ENCODE measurements at places on chromosomes 2 and 18.

DNA sequence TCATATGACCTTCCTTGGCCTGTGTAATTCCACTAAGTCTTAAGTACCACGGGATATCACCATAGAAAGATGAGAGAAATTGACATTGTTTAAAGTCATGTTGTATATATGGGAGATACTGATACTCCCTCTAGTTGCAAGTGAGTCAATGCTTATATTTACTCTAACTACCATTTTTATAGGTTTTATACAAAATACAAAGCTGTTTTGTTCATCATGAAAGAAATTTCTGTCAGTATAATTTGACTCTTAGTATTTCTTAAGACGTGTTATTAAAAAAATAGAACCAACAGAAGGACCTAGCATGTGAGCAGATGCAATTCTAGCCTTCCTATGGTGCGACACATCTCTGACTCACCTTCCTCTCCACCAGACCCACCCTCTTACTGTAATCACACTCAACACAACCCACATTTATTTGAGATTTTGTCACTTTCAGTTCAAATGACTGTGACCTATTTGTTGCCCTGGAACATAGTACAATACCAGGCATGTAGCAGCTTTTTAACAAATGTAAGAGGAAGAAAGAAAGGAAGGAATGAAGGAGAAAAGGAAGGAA lies 453.1 kb downstream of the CMPK2 start:
- no peak for DNase-seq

DNA sequence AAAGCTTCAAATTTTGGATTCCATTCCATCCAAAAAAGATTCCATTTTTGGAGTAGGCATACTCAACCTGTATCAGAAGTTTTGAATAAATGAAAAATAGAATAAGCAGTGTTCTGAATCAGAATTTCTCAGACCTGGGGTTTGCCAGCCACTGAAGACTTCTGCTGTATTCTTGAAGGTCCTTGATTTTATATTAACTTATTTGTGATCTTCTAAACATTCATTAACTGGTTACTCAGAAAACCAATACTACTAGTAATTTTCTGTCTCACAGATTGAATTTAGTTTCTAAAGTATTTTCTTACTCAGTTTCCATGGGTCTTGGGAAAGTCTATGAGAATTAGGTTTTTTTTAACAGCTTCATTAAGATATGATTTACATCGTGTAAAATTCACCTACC lies 60.9 kb downstream of the RIF1 start:
- DNase-seq = no peak

DNA sequence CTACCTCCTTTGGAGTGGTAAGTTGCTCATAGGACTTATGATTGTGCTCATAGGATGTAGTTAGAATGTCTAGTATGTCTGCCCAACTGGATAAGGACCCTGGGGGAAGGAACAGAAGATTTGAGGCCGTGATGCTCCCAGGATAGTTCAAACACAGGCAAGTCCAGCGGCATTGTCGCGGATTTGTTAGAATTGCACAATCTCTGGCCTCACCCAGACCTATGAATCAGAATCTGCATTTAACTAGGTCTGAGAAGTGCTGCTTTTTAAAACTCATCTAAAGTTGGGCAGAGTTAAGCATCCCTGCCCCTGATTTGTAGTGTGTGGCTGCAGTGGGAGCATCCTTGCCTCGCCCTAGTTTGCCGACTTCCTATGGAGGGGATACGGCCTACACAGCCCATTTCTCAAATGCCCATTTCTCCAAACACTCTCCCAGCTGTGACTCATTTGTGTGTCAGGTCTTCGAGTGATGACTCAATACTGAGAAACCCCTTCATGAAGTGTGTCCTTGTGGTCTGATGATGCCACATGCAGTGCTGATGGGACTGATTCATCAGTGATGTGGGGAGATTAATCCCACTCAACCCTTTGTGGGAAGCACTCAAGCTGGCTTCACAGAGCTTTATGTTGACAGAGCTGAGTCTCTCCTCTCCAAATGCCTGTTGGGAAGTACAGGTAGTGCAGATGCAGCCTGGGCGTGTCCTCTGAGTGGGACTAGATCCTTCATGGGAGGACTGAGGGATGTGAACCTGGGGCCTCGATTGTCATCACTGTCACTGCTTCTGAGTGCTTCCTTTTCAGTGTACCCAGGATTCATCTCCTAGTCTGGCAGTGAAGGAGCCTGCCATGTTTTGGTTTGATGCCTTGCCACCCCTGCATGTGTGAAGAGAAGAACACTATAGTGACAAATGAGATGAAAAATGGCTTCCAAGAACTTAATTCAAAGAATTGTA lies 18.7 kb downstream of the SMIM21 start:
- DNase-seq = no peak

- no peak for DNase-seq
These were observed 373.2 kb downstream of the TRIB2 start for GRCh38 chr2:13089971-13090370.
